GM04504 (cell line): ENCODE measurements at places on chromosomes 1 and 21.

- DNase-seq = peak; percentile 21
These were observed 5.3 kb downstream of the UHMK1 start for GRCh38 chr1:162502928-162503327.

DNA sequence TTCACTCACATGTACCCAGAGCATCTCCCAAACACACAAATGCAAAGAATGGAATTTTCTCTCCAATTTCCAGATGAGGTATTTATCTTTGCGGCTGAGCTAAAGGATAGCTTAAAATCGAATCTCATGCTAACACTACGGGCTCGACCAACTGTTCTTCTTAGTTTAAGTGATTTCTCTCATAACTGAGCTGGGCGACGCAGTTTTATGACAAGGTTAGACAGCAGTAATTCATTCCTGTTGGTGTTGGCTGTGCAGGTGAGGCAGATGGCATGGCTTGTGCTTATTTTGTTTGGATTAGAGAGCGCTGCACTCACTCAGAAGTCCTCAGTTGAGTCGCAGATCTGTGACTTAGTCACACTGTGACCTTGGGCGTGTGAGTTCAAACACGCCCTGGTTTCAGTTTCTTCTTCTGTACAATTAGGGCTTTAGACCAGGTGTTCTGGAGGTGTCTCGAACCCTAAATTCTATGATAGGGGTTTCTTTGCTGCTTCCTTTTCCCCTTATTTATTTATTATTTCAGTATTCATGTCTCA, 41.5 kb upstream of the MRPS6 start:
- DNase-seq = no peak

DNA sequence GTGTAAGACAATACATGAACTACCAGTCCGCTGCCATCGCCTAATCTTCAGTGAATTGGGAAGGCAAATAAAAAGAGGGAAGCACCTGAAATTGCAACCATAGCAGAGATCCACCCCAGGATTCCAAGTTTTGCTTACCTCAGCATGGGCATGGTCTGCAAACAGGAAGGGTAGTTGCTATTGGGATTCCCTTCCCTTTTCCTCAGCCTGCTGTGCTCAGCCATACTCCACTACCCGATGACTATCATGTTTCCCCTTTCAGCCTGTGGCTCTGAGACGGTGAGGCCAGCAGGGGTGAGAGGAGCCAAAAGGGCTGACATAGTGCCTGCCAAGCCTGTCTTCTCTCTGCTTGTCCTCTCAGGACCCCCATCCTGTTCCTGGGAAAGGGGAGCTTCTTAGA, 64.2 kb downstream of the GPR137B start:
- no peak for DNase-seq

GRCh38 chr21:43190544-43190943, 21.7 kb downstream of the CRYAA start:
- no peak for DNase-seq

DNA sequence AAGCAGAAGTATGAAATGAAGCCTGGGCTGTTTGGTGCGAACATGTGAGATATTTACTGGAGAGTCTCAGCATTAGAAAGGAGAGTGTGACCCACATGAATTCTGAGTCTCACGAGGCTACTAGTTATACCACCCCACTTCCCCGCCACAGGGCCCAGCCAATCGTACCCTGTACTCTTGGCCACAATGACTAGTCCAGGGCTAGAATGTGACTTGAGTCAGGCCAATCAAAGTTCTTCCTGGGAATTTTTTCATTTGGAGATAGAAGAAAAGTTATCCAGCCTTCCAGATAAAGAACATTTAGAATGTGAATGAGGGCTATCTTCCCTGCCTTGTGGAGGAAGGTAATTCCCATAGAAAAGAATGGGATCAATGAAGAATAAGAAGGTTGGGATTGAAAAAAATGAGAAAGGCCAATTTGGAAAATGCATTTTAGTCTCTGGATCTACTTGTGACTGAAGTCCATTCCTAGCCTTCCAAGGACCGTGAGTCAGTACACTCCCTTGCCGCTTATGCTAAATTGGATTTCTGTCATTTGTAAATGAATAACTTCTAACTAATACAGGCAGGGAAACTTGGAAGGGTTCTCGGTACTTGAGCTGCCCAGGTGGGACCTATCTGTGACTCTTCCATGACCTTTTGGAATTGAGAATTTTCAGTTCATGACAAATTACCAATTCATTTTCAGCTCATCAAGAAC, 12.3 kb upstream of the RIMKLA start:
- DNase-seq = no peak

DNA sequence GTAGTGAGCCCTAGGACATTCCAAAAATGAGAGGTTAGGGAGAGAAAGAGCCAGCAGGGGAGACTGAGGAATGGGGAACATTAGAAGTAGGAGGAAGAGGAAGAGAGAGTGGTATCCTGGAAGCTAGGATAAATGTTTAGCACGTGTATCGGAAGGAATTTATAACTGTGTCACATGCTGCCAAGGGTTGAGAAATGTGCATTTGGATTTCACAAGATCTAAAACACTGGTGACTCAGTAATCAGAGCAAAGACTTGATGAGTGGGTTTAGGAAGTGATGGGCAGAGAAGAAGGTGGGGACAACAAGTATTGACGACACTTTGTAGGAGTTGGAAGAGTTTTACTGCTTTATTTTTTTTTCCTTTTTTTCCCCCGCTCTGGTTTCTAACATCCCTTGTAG, 193.9 kb downstream of the FMN2 start:
- peak; percentile 86 for DNase-seq

DNA sequence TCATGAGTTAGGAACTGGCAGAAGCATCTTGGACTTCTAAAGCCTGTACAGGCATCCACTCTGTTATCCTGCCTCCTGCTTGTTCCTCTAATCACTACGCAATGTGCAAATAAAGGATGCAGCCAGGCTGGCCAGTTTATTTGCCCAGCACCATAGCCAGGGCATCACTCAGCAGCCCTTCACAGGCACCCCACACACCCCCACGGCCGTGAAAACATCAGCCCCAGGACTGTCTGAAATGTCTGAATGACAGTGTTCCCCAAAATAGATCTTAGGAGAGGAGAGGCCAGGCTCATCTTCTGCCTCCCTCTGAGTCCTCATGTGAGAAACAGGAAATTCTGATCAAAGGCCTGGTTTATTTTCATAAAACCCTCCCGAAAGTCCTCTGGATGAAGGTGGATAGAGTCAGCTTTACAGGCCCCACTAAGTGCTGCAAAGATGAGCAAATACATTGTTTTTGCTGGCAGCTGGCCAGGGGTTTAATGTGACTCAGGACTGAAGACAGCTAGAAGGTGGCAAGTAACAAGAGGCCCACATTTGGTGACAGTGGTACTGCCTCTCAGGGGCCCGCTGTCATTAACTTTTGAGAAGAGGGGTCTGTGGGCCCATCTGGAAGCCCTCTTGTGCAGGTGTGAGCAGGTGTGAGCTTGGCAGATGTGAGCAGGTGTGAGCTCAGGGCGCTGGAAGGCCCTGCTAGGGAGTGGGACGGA, 32.9 kb downstream of the GRHL3 start:
- DNase-seq = no peak

DNA sequence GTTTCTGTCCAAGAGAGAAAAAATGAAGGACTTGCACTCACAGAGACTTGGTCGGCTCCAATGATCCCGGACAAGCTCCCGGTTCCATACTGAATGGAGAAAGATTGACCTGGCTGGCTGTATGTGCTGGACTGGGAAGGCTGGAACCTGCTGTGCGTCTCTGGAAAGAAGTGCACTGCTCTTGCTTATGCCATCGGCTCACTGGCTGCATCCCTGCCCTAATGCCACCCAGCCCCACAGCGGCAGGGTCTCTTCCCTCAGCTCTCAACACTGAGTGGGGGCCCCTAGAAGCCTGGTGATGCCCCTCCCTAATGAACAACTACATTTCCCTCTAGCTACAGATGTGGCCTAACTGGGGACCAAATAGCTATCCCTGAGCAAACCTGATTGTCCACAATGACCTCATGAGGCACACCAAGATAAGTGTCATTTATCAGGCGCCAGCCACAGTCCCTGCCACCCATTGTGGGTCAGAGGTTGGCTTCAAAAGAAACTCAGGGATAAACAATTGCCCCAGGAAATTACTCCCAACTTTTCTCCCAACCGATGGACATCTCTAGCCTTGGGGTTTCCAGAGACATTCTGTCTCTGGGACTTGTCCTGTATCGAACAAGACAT, 2.6 kb downstream of the CTSE start:
- DNase-seq = no peak

DNA sequence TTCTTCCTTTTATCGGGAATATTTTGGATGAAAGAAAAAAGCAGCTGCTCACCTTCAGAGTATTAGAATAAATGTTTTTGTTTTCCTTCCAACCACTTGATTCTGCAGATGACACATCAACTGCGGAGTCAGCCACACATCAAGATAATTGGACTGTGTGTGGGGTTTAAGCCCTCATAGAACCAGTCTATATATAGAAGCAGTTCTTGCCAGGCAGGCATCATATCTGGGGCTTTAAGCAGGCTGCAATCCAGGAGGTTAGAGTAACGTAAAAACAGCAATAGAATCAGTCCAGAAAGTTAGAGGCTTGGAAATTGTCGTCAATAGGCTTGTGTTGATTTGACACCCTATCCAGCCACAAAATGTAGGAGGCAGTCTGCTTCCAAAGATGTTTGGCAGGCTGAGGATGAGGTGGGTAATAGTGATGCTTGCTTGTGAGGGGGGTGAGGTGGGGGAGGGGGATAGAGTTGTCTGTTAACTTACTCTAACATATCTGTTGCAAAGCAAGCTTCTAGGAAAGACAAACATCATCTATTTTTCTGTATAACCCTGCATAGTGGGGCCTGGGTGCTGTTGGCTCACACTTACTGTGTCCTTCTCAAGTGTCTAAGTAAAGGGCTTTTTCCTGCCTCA, 64.8 kb downstream of the PEX14 start:
- peak; percentile 14 for DNase-seq

GRCh38 chr1:9761855-9762254, 61.9 kb downstream of the CLSTN1 start:
- DNase-seq = no peak

GRCh38 chr1:59514061-59514909, 217.4 kb downstream of the FGGY start:
- DNase-seq = no peak

- DNase-seq = peak; percentile 92
These were observed 185.2 kb upstream of the TMEM51 start for GRCh38 chr1:14968251-14968851.

DNA sequence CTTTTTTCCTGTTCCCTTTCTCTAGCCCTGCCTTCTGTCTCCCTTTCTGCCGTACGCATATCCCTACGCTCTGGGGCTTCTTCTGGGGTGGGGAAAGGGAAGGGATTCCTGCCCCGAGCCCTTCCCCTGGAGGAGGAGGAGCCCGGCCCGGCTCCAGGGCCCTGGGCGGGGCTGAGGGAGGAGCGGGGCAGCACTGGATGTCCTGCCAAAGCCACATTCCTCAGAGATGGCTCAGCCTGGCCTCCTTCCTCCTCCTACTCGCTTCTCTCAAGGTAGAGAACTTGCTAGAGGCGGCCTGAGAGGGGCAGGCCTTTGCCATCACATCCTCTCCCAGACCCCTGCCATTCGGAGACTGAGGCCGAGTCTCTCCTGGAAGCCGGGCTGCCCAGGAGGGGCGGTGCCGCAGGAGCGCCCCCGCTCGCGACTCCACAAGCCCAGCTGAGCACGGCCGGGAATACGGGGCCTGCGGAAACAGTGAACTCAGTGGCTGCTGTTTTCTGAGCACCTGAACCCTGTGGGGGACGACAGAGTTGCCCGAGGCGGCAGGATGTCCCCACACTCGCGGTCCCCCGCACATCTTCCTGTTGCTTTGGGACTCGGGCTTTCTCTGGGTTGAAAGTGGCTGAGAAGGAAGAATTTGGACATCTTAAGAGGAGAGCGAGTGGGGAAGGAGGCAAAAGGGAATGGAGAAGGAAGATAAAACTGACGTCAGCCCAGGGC, 12.2 kb downstream of the ADAMTSL4 start:
- DNase-seq = peak; percentile 98

GRCh38 chr1:167648252-167648849, 18.3 kb downstream of the RCSD1 start:
- DNase-seq = no peak

DNA sequence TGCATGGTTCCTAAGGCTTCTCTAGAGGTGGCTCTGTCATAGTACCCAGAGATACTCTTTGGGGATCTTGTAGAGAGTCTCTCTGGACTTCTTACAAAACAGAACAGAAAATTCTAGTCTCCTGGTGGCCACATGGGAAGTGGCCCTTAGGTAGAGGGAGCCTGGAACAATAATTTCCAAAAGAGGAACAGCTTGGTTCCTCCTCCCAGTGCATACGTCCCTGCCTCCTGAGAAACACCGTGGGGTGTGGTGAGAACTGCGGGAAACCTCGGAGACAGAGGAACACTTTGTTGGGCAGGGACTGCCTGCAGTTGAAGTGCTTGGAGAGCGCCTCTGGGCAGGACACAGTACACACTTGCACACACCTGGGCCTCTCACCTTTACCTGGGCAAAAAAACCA, 38.8 kb upstream of the EPHA8 start:
- no peak for DNase-seq

- DNase-seq = no peak
These were observed 11.9 kb downstream of the SLC1A7 start for GRCh38 chr1:53130598-53130877.

GRCh38 chr1:11211925-11212587, 22.9 kb downstream of the ANGPTL7 start:
- no peak for DNase-seq

- DNase-seq = no peak
These were observed 35.6 kb downstream of the EPB41 start for GRCh38 chr1:28950006-28950405.

- DNase-seq = no peak
These were observed 14.0 kb upstream of the REN start for GRCh38 chr1:204180133-204180532.

DNA sequence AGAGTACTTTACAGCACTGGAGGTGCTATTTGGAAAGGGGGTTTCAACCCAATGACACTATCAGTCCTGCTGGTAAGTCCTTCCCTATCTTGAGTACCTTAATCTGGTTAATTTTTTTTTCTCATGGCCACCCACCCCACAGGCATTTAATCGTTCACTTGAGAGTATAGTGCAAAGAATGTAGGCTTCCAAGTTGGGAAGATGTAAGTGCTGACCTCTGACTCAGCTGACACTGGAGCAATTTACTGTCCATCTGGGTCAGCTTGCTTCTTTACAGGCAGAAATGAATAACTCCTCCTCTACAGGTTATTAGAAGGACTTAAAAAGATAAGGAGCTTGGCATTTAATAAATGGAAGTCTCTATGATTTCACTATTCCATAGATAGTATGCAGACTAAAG, 89.6 kb downstream of the AK5 start:
- DNase-seq = peak; percentile 25

- no peak for DNase-seq
These were observed 6.1 kb downstream of the LDLRAP1 start for GRCh38 chr1:25549273-25550154.

DNA sequence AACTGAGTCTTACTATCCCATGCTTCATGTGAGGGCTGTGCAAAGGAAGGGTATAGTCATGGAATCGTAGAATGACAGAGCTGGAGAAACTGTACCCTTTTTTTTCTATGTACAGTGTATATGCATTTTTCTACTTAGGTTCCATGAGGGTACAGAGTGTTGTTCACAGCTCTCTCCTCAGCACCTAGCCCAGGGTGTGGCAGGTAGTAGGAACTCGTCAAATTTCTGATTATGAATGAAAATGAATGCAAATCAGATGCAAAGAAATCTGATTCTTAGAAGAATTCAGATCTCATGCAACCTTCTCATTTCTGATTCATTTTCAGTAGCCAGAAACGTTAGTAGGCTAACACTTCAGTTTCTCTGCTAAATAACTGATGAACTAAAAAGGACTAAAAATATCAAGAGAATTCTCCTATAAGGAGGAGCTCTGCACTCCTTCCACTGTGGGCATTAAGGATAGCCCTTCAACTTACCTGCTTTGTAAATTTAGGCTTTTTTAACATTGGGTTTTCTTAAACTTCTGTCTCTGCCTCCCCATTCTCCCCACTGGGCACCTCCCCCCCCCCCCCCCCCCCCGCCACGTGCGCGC, 18.0 kb upstream of the HHAT start:
- DNase-seq = no peak

- no peak for DNase-seq
These were observed 172.5 kb downstream of the CTH start for GRCh38 chr1:70583522-70583921.
